ENCODE measurements at places on chromosomes 2 and 18.

- no peak for DNase-seq
Measured at GRCh38 chr2:207091928-207092327, 73.8 kb downstream of the KLF7 start.

DNA sequence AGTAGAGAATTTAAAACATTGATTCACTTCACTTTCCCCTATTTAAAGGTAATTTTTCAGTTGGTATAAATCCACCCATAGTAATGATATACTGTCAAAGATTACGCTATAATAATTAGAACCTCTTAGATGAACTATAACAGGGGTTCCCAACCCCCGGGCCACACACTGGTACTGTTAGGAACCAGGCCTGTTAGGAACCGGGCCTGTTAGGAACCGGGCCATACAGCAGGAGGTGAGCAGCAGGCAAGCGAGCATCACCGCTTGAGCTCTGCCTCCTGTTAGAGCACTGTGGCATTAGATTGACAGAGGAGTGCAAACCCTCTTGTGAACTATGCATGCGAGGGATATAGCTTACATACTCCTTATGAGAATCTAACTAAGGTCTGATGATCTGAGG lies 34.0 kb upstream of the CD302 start:
- no peak for DNase-seq

DNA sequence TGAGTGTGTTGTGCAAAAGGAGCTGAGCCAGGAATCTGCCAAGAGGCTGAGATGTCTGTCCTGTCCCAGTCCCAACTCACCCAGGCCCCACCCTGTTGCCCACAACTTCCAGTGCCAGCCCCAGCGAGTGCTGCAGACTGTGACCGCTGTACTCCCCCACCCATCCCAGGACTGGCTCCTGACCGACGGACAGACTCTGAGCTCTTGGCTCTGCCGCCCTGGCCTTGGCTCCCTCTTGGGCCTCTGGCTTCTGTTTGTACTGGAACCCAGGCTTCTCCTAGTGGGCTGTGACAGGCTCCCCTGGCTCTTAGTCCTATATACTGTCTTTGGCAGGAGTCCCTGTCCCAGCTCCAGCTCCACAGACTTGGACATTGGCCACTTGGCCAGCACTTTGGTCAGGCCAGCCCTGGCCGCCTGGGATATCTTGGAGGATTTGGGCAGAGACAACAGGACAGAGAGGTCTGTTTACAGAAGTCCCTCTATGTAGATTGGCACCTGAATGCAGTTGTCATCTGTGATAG lies 41.1 kb downstream of the ACOXL start:
- DNase-seq, result no peak

- DNase-seq, result no peak
Measured at GRCh38 chr2:16746833-16747232, 81.2 kb upstream of the CYRIA start.

DNA sequence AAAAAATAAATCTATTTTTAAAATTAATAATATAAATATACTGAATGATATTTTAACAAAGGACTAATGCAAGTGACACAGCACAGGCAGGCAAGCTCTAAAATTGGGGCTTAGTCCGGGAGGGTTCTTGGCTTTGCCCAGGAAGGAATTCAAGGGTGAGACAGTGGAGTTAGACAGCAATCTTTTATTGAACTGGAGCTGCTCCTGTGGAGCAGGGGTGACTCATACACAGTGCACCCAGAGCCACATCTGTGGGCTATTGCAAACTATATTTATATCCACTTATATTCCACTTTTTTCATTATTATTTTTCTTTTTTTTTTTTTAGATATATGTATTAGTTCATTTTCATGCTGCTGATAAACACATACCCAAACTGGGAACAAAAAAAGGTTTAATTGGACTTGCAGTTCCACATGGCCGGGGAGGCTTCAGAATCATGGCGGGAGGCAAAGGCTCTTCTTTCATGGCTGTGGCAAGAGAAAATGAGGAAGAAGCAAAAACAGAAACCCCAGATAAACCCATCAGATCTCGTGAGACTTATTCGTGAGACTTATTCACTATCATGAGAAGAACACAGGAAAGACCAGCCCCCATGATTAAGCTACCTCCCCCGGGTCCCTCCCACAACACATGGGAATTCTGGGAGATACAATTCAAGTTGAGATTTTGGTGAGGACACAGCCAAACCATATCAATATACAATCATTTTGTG lies 437.1 kb downstream of the BCL11A start:
- DNase-seq, result no peak

GRCh38 chr18:76756531-76757253 lies 65.7 kb upstream of the ZNF236 start:
- no peak for DNase-seq

GRCh38 chr2:190677255-190677654 lies 28.4 kb downstream of the NAB1 start:
- DNase-seq, result no peak

GRCh38 chr18:36594621-36595020 lies 234.2 kb downstream of the TPGS2 start:
- DNase-seq, result no peak

DNA sequence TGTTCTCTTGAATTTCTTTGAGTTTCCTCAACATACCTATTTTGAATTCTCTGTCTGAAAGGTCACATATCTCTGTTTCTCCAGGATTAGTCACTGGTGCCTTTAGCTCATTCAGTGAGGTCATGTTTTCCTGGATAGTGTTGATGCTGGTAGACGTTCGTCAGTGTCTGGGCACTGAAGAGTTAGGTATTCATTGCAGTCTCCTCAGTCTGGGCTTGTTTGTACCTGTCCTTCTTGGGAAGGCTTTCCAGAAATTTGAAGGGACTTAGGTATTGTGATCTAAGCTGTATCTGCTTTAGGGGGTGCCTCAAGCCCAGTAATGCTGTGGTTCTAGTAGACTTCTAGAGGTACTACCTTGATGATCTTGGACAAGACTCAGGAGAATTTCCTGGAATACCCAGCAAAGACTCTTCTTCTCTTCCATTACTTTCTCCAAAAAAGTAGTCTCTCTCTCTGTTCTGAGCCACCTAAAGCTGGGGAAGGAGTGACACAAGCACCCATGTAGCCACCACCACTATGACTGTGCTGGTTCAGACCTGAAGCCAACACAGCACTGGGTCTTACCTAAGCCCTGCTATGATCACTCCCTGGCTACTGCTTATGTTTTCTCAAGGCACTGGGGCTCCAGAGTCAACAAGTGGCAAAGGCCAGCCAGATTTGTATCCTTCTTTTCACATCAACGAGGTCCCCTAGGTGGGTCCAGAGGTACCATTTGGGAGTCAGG lies 852.0 kb downstream of the BCL11A start:
- DNase-seq, result no peak

- DNase-seq, result no peak
Measured at GRCh38 chr2:66596256-66596655, 161.3 kb downstream of the MEIS1 start.

DNA sequence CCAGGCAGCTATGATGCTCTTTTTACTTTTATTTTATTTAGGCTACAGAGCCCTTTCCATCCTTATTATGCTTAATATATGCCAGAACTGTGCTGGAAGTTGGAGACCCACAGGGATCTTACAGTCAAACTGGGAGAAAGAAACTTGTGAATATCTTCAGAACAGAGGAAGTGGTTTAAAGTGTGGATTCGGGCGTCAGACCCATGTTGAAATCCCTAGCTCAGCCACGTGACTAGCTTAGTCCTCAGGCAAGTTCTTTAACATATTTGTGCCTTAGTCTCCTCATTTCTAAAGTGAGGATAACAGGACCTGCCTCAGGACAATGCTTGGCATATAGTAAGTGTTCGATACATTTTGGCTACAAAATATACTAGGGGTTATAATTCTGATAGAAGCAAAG lies 59.1 kb downstream of the MAP3K20 start:
- DNase-seq, result no peak

- no peak for DNase-seq
Measured at GRCh38 chr18:36264283-36264682, 33.2 kb upstream of the FHOD3 start.

GRCh38 chr18:58784601-58785137 lies 80.0 kb upstream of the ZNF532 start:
- DNase-seq, result no peak

Data from KG1 (cell line).